ENCODE measurements at places on chromosomes 6 and 20.

GRCh38 chr6:17020889-17021538 lies 80.8 kb upstream of the STMND1 start:
- no peak for DNase-seq

- no peak for DNase-seq
Measured at GRCh38 chr20:4371623-4372251, 350.0 kb upstream of the PRND start.

DNA sequence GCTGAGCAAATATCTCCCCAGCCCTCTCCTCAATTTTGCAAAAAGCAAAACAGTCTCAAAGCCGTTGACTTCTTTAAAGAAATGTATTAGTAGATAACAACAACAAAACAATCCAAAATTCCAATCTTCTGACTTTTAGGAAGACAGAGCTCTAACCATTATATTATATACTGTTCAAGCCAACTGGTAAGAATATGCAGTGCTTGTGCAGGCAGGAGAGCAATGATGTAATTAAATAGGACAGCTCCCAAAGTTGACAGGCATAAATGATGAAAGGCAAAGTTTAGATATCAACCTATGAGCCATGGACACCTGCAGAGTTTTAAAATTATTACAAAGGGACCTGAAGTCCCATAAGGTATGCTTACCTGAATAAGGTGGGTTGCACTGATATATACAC lies 16.6 kb upstream of the CEP85L start:
- DNase-seq = no peak

DNA sequence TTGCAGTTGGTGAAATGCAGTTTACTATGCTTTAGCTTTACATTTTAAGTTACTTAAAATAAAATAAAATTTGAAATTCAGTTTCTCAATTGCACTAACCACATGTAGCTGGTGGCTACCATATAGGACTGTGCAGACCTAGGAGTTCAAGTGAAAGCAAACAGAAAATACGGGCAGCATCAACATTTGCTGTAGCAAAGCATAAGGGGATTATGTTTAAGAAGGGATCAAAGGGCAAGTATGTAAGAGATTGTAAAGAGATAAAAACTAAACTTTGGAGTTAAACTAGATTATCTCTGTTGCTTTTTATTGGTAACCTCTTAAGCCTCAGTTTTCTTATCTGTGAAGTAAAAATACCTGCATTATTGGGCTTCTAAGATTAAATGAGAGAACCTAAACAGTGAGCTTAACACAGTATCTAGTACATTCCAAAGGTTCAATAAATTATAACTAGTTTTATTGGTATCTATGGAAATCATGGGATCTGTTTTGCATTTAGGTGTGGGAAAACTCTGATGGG lies 81.2 kb downstream of the SPTLC3 start:
- no peak for DNase-seq

- DNase-seq = no peak
Measured at GRCh38 chr6:16286151-16286522, 47.8 kb downstream of the GMPR start.

- DNase-seq = no peak
Measured at GRCh38 chr6:83308833-83309232, 115.7 kb downstream of the RWDD2A start.

DNA sequence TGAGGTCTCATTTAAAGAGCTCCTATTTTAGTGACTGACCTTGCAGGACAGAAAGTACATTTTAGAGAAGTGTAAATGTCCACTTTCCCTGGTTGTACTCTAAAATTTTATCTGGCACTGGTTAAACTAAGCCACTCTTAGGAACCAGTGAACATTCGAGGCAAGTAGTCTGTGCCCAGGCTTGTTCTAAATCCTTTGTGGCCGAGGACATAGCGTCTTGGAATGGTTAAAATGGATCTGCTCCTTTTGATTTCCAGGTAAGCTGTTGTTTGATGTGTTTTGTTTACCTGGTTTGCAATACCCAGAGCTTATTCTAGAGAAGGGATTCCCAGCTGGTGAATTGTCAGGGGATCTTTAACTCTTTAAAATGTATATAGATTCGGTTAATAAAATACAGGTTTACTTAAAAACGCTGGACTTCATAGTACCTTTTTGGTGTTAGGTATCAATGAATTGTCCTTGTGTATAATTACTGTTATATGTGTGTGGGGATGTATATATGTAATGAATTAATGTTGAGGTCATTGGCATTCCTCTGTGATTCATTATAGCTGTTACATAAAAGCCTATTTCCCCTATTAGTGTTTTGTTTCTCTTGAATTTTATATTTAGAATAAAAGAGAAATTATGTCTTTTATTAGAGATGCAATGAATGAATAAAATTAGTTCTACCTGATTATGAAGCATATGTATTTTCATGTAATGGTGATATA lies 15.8 kb downstream of the SNX9 start:
- no peak for DNase-seq

DNA sequence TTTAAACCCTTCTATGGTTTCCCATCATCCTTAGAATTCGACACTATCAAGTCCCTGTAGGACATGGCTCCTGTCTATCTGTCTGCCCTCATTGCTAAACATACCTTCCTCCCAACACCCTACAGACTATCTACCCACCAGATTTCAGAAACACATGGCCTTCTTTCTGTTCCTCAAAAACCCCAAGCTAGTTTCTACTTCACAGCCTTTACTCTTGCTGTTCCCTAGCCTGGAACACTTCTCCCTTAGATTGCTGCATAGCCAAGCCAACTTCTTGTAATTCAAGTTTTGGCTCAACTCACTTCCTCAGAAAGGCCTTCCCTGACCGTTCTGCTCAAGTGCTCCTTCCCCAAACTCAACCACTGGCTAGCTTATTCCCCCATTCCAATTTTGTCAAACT lies 156.2 kb downstream of the BTBD9 start:
- DNase-seq = no peak

- DNase-seq = no peak
Measured at GRCh38 chr20:12223057-12223456, 305.4 kb downstream of the BTBD3 start.
